Brain pericyte (primary cell): ENCODE measurements at places on chromosomes 6 and 20.

GRCh38 chr20:49666911-49667310 lies 46.8 kb downstream of the B4GALT5 start:
- no peak for DNase-seq

- no peak for DNase-seq
Observed at GRCh38 chr6:167786853-167787675, 39.6 kb upstream of the AFDN start.

DNA sequence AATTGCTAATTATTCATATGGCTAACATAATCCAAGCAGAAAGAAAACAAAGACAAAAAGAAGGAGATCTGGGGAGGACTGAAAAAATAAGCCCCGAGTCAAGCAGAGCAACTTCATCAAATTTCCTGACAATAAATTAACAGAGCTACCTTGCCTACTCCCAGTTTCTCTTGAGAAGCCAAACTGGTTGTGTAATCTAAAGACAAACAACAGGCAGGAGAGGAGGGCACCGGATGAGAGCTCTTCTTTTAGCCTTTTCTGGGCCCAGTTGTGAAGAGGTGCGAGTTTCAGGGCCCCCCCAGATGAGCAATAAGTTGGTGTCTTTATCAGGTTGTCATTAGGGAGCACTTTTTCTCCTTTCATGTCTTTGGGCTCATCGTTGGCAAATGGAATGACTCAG lies 197.1 kb upstream of the PCSK2 start:
- no peak for DNase-seq

DNA sequence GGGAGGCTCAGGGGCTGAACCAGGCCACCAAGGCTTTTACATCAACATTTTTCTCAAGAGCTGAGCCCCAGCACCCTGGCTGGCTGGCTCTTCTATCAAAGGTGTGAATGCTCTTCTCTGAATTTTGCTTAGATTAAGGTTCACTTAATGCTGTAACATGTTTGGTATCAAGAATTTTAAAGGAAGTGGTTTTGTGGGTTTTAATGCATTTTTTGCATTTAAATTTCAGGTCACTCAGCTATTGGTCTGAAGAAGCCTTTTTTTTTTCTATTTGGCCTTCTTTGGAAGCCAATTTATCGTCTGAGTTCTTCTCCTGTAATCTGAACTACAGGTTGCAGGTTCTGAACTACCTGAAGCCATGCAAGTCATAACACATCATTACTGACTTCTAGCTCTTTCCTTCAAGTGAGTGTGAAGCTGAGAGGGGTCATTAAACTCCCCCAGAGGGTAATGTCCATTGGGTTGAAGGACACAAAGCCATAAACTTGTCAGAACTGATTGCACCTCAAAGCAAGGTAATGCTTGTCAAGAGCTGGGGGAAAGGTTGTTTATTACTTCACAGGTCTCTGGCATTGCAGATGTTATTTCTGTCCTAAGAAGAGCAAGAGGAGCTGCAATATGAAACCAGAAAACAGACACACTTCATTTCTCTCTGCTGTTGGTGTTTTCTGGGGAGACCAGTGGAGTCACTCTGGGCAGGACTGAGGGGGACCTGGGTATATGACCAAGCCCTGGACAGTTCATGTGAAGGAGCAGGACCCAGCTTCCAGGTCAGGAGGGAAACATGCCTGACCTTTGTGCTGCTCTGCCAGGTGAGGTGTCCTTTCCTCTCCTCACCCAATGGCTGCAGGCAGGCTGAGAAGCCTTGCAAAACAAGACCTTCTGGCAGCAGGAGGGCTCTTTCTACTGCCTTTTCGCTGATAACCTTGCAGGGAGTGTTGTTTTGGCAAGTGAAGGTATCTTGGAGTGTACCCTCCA lies 26.1 kb upstream of the NEDD9 start:
- DNase-seq: no peak

DNA sequence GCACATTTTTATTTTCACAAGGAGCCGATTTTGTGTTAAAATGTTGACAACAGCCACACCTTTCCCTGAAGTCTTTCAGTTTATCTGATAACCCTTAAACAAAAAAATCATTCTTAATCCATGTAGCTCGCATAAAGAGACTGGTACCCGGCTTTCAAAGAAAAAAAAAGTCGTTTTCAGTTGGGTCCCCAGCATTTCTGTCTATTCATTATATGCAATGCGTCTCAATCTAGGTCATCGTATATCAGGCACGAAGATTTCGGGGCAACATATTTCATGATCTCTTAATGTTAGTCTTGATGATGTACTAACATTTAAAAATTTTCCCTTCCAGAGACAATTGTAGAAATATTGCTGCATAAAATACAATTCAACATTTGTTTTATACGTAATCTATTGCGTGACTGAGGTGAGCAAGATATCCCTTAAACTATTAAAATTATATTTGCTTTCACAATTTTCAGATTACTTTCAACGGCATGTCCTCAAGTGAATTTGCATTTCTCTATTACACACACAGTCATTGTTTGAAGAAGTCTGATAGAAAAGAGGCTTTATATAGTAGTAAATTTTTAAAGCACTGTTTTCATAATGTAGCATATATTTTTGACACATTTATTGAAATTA lies 2.9 kb upstream of the TUBB2B start:
- DNase-seq: no peak

GRCh38 chr6:1312473-1313367 lies 822 bp downstream of the FOXQ1 start:
- no peak for DNase-seq

- no peak for DNase-seq
Observed at GRCh38 chr20:51452091-51452613, 90.4 kb downstream of the NFATC2 start.

DNA sequence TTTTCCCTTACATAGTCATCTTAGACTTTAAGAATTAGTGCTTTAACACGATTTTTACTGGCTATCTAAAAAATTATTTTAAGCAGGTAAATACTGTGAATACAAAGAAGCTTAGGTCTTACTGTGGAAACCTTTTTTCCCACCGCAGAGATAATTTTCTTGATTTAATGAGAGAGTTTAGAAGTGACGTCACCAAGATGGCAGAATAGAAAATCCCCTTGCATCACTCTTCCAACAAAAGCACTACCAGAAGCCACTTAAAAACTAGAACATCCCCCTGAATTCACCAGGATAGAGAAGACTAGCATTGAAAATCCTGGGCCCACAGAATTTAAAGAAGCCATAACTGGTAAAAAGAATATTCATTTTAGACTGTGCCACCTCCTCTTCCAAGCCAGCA lies 375.4 kb upstream of the PTCHD4 start:
- no peak for DNase-seq

- DNase-seq: no peak
Observed at GRCh38 chr6:63672582-63673129, 37.1 kb downstream of the PHF3 start.

GRCh38 chr6:145036848-145037567 lies 698.3 kb downstream of the EPM2A start:
- no peak for DNase-seq
